ENCODE measurements at places on chromosomes 11 and 22. TPM values are rescaled to one million over a fixed set of nuclear protein-coding genes. Genes with fewer than 3 reads are reported as not detected.
A peak's percentile ranks its signal among the peaks of the same experiment; 100 is the strongest.

The OR51B4 gene
- total RNA-seq: 0.17 TPM

DNA sequence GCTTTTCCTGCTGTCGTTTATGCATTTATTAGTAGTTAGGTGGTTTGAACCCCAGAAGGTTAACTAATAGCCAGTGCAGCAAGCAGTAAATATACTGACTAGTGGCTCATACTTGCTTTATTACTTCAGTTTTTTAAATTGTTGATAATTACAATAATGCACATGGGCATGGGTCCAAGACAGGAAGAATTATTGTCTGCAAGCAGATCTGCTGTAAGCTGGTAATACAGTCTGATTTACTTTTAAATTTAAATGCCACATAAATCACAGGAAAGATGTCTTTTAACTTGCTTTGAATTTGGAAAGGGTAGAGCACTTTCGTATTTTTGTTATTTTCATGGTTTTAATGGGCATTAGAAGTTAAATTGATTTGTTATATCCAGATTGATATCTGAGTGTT lies 27.1 kb downstream of the APLP2 start:
- no peak for DNase-seq
- no peak overlapping the region for H3K27ac ChIP-seq
- no peak overlapping the region for H3K4me3 ChIP-seq

GRCh38 chr22:32018056-32018455 lies 25.0 kb upstream of the SLC5A1 start:
- H3K36me3 ChIP-seq: no peaks in the 10 kb centered on the region
- H3K4me3 ChIP-seq: no peak overlapping the region
- H3K27me3 ChIP-seq: no peaks in the 10 kb centered on the region

DNA sequence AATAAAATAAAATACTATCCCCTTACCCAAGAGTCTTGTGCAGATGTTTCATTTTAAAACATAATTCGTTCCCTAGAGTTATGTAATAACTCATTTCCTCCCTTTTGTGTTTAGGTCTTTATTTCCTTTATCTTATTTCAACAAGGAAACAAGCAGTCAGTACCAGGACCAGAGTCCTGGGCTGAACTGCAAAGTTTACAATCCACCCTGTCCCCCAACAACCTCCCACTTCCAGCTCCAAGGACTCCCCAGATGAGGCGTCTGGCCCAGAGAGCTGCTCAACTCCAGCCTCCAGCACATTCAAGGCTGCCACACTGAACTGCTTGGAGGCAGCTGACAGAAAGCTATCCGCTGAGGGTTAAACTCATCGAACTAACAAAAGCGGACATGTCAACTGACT lies 4.5 kb downstream of the POLDIP3 start:
- no peak overlapping the region for H3K27ac ChIP-seq
- H3K4me1 ChIP-seq: peaks cover 30% of the 10 kb centered on the region
- no peak overlapping the region for H3K4me3 ChIP-seq
- H3K36me3 ChIP-seq: no peaks in the 10 kb centered on the region
- DNase-seq: no peak
- no peaks in the 10 kb centered on the region for H3K27me3 ChIP-seq

DNA sequence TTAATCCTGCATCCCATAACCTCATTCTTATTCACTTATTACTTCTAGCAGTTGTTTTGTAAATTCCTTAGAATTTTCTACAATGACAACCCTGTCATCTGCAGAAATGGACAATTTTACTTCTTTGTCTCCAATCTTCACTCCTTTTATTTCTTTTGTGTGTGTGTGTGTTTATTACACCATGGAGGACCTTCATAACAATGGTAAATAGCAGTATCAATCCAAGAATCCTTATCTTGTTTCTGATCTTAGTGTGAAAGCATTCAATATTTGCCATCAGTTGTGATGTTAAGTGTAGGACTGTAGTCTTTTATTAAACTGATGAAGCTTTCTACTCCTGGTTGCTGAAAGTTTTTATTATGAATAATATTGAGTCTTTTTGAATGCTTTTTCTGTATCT lies 109.1 kb downstream of the MPPED2 start:
- no peak overlapping the region for H3K4me3 ChIP-seq
- H3K27ac ChIP-seq: no peak overlapping the region
- no peaks in the 10 kb centered on the region for H3K27me3 ChIP-seq

GRCh38 chr11:47518212-47518964 lies 34.5 kb downstream of the CELF1 start:
- H3K4me1 ChIP-seq: peaks cover 23% of the 10 kb centered on the region
- H3K27me3 ChIP-seq: no peaks in the 10 kb centered on the region
- no peak overlapping the region for H3K27ac ChIP-seq
- H3K36me3 ChIP-seq: no peaks in the 10 kb centered on the region
- DNase-seq: no peak
- H3K4me3 ChIP-seq: no peak overlapping the region

- H3K4me3 ChIP-seq: no peak overlapping the region
- H3K36me3 ChIP-seq: no peaks in the 10 kb centered on the region
- H3K4me1 ChIP-seq: no peaks in the 10 kb centered on the region
- DNase-seq: no peak
These were observed 47.5 kb downstream of the SC5D start for GRCh38 chr11:121340032-121340580.

- DNase-seq: no peak
- no peaks in the 10 kb centered on the region for H3K27me3 ChIP-seq
- H3K4me1 ChIP-seq: no peaks in the 10 kb centered on the region
- H3K36me3 ChIP-seq: no peaks in the 10 kb centered on the region
- no peak overlapping the region for H3K27ac ChIP-seq
These were observed 4.9 kb downstream of the RAB3IL1 start for GRCh38 chr11:61912530-61912898.

DNA sequence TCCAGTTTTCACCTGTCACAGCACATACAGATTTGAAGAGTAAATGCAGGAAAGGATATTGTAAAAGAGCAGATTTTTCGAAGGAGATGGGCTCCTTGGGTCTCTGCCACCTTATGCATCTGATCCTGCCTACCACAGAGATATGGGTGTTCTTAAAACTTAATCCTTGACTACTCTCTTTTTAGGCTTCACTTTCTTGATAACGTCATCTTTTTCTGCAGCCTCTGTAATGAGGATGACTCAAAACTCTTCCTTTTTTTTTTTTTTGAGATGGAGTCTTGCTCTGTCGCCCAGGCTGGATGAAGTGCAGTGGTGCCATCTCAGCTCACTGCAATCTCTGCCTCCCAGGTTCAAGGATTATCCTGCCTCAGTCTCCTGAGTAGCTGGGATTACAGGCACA lies 7.8 kb downstream of the PRR14L start:
- H3K36me3 ChIP-seq: no peaks in the 10 kb centered on the region
- no peak overlapping the region for H3K4me3 ChIP-seq
- no peak for DNase-seq
- no peak overlapping the region for H3K27ac ChIP-seq

- no peak for DNase-seq
- H3K4me1 ChIP-seq: peaks cover 25% of the 10 kb centered on the region
- no peak overlapping the region for H3K27ac ChIP-seq
- H3K4me3 ChIP-seq: no peak overlapping the region
These were observed 32.1 kb upstream of the WNT7B start for GRCh38 chr22:46008836-46009596.

DNA sequence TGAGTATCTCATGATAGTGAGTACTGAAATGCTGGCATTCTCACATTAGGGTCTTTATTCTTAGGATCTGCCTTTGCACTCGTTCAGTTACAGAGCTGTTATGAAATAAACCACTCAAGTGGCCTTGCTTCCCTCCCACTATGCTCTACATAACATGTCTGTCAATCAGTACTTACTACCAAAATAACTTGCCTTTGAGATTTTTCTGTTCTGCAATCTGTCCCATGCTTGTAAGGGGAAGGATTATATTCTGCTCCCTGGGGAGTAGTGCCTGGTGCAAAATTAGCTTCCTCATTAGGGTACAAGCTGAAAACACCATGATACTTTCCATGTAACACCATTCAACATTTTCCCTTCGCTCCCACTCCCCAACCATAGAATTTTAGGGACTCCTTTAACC lies 1.9 kb upstream of the GRAP2 start:
- H3K36me3 ChIP-seq: no peaks in the 10 kb centered on the region
- no peak for DNase-seq
- no peak overlapping the region for H3K27ac ChIP-seq
- H3K4me3 ChIP-seq: no peak overlapping the region
- H3K27me3 ChIP-seq: peaks cover 6% of the 10 kb centered on the region

- H3K4me3 ChIP-seq: no peak overlapping the region
- H3K36me3 ChIP-seq: no peaks in the 10 kb centered on the region
- DNase-seq: peak; percentile 35
These were observed 43.7 kb upstream of the CCDC34 start for GRCh38 chr11:27406498-27407354.

The NNMT gene
- total RNA-seq: 639 TPM

The OR8G1 gene
- total RNA-seq: not detected

- no peaks in the 10 kb centered on the region for H3K36me3 ChIP-seq
- no peaks in the 10 kb centered on the region for H3K27me3 ChIP-seq
- H3K27ac ChIP-seq: no peak overlapping the region
- no peaks in the 10 kb centered on the region for H3K4me1 ChIP-seq
These were observed 150.7 kb downstream of the PGR start for GRCh38 chr11:100978939-100979338.

- H3K4me1 ChIP-seq: no peaks in the 10 kb centered on the region
- H3K27me3 ChIP-seq: no peaks in the 10 kb centered on the region
- no peaks in the 10 kb centered on the region for H3K36me3 ChIP-seq
- H3K27ac ChIP-seq: no peak overlapping the region
- DNase-seq: peak; percentile 17
- no peak overlapping the region for H3K4me3 ChIP-seq
These were observed 963.4 kb upstream of the CCDC90B start for GRCh38 chr11:84249344-84250135.

DNA sequence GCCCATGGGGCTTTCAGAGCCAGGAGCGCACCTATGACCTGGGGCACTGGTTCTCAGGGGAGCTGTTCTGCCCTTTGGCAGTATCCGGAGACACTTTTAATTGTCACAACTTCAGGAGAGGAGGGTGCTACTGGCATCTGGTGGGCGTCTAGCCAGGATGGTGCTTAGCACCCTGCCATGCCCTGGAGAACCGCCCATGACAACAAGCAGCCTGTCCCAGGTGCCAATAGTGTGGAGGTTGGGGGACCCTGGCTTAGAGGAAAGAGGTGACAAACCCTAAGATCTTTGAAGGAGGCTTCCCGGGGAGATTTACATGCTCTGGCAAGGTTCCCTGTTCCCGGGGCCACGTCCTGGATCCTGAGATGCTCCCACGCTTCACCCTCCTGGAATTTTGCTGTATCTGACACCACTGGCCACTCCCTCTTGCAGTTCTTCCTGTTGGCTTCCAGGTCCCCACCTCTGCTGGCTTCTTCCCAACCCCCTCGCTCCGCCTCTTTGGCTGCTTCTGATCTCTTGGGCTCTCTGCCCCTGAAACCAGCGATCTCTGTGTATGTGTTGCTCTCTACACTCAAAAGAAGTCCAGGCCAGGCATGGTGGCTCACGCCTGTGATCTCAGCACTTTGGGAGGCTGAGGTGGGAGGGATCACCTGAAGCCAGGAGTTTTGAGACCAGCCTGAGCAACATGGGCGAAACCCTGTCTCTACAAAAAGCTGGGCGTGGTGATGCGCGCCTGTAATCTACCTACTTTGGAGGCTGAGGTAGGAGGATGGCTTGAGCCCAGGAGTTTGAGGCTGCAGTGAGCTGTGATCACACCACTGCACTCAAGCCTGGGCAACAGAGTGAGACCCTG lies 31.1 kb downstream of the FADS3 start:
- H3K4me3 ChIP-seq: no peak overlapping the region
- peaks cover 55% of the 10 kb centered on the region for H3K36me3 ChIP-seq
- H3K27me3 ChIP-seq: no peaks in the 10 kb centered on the region
- H3K4me1 ChIP-seq: no peaks in the 10 kb centered on the region
- H3K27ac ChIP-seq: no peak overlapping the region
- DNase-seq: peak; percentile 21

GRCh38 chr11:125091247-125091876 lies 20.1 kb downstream of the TMEM218 start:
- H3K27ac ChIP-seq: peak overlapping the region; percentile 42
- DNase-seq: peak; percentile 86
- peaks cover 12% of the 10 kb centered on the region for H3K4me1 ChIP-seq
- H3K27me3 ChIP-seq: no peaks in the 10 kb centered on the region

- no peak overlapping the region for H3K4me3 ChIP-seq
- H3K27me3 ChIP-seq: no peaks in the 10 kb centered on the region
- H3K27ac ChIP-seq: no peak overlapping the region
- no peaks in the 10 kb centered on the region for H3K36me3 ChIP-seq
These were observed 193.2 kb upstream of the PLET1 start for GRCh38 chr11:112453601-112454577.

The GPR83 gene
- total RNA-seq: not detected

The MN1 gene
- 7.4 TPM for total RNA-seq

The PRAME gene
- total RNA-seq: not detected
